AG09319 (cell line): ENCODE measurements at places on chromosomes 2 and 18.

GRCh38 chr18:48655508-48655907, 116.7 kb downstream of the CTIF start:
- DNase-seq: no peak

DNA sequence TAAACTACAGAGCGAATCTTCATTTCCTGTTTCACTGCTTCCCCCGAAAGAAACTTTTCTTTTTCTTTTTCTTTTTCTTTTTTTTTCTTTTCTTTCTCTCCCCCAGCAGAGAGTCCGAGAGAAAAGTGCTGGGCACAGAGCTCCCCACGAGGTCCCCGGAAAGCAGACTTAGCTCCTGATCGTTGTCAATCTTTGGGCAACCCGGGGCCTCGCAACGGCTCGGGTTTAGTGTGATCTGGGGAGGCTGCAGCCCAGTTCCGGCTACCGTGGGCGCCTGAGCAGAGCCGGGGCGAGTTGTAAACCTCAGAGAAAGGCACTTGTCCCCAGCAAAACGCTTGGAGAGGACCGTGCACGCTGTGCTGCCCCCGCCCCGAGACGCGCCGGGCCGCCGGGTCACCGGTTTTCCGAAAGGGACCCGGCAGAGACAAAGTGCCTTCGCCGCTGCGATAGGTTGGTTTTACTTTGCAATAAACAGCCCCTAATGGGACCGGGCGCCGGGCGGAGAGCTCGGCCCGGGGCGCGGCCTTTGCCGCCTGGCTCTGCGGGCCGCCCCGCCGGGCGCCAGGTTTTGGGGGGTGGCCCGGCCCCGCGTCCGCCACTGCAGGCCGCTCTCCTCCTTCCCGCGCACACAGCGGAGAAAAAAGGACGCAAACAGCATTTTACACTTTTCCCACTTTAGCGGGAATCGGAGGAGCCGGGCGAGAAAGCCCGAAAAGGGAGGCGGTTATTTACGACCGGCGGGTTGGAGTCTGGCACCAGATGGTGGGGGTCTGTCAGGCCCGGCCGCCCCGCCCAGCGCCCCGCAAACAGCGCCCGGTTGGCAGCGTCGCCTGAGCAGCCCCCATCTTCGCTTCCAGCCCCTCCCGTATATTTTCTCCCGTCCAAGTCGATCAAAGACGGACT, 136.0 kb downstream of the INSIG2 start:
- DNase-seq: no peak

DNA sequence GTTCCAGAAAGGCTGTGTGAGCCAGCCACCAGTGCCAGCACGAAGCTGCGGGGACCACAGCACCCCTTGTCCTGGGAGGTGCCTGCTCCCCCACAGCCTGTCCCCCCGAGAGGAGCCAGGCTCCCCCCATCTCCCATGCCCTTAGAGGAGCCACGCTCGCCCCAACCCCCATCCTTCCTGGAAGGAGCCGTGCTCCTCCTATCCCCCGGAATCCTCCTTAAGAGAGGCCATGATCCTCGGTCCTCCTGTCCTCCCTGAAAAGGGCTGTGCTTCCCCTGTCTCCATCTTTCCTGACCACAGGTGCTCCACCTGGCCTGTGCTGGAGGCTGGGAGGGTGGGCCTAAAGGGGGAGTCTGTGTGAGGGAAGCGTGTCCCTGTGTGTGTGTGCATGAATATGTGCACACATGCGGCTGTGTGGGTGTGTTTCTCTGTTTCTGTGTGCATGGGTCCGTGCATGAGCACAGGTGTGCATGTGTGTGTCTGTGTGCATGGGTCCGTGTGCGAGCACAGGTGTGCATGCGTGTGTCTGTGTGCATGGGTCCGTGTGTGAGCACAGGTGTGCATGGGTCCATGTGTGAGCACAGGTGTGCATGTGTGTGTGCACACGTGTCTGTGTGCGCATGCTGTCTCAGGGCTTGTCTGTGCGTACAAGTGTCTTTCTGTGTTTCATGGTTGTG, 80.3 kb downstream of the RTP5 start:
- DNase-seq: no peak

- no peak for DNase-seq
Observed at GRCh38 chr18:77105028-77105427, 27.6 kb downstream of the MBP start.

- DNase-seq: no peak
Observed at GRCh38 chr2:73289304-73289703, 4.0 kb downstream of the EGR4 start.

GRCh38 chr2:226358688-226359087, 440.9 kb downstream of the IRS1 start:
- DNase-seq: no peak

DNA sequence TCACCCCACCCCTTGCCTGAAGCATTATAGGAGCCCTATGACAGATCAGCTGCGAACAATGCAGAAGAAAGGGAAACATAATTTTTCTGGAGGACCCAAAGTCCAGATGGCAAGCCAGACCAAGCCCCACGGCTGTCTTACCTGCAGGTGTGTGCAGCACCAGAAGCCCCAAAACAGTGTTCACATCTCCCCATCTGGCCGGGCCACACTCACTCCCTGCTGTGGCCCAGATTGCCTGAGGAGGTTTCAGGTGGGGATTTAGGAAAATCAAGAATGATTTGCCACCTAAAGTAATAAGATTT, 11.7 kb upstream of the STK17B start:
- no peak for DNase-seq

DNA sequence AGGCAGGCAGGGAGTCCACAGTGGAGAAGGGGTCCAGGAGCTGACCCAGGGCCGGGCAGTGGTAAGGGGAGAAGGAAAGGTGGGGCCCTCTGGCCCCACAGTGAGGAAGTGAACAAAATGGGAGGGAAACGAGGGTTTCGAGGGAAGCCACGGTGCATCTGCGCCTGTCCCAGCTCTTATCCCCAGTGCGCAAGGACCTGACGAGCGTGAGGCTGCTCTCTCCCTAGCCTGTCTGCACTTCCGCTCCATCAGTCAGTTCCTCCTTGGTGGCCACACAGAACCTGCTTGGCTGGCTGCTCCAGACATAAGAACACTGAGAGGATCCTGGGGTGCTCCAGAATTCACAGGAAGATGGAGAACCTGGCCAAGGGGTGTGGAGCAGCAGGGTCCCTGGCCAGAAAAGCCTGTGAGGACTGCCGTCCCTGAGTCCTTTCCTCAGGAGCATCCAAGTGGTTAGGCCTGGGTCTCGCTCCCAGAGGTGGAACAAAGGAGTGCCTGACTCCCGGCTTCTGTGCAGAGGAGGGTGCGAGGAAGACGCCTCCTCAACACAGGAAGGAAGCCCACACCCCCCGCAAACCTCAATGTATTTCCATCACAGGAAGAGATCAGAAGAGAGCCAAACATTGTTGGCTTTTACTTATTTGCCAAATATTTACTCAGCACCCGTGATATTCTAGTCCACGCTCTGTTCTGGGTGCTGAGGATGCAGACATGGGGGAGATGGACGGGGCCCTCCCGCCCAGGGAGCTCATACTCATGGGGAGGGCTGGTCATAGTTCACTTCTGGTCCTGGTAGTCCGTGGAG, 43.7 kb upstream of the SEMA4C start:
- DNase-seq: no peak

GRCh38 chr2:216328347-216328746, 43.9 kb downstream of the MARCHF4 start:
- DNase-seq: no peak

- no peak for DNase-seq
Observed at GRCh38 chr2:30963184-30963583, 155.9 kb upstream of the CAPN13 start.

DNA sequence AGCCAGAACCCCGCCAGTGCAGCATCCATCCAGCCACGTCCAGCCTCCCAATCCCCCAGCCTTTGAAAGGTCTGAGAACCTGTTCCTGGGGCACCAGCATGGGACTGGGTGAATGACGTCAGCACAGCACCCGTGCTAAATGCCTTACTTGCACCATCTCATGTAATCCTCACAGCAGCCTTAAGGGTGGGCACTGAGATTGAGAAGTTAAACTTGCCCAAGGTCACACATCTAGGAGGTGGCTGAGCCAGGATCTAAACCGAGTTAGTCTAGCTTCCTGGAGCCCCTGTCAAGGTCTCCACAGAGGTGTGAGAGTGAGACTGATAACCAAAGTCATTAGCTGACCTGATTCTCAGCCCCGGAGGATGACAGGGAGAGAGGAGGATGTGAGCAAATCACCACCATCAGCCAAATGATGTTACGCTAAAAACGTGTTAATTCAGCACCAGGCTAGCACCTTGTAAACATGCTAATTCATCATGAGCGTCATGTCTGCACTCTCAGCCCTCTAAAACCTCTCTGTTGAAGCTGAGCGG, 4.6 kb downstream of the CD8A start:
- DNase-seq: no peak

GRCh38 chr2:63721082-63721424, 120.6 kb upstream of the UGP2 start:
- DNase-seq: no peak

DNA sequence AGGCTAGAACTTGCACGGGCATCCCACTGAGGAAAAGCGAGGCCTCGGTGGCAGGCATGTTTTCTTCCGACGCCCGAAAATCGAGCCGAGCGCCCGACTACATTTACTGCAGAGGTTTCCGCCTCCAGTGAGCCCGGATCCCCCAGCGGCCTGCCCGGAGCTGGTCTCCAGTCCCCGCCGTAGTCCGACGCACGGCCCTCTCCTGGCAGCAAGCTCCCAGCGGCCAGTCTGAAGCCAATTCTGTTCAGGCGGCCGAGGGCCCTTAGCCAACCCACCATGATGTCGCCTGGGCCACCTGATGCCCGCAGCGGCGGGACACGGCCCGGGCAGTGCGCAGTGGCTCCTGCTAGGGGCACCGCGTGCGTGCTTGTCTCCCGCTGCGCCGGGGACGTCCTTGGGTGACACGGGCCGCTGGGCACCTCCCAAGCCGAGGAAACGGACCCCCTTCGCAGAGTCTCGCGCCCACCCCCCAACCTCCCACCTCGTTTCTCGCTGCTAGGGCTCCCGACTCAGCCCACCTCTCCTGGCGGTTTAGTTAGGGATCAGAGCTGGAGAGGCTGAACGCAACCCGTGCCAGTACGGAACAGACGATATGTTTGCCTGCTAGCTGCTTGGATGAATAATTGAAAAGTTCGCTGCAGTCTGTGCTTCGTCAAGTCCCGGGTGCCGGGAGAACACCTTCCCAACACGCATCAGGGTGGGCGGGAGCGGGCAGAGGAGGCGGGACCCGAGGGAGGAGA, 5.3 kb downstream of the ONECUT2 start:
- no peak for DNase-seq

DNA sequence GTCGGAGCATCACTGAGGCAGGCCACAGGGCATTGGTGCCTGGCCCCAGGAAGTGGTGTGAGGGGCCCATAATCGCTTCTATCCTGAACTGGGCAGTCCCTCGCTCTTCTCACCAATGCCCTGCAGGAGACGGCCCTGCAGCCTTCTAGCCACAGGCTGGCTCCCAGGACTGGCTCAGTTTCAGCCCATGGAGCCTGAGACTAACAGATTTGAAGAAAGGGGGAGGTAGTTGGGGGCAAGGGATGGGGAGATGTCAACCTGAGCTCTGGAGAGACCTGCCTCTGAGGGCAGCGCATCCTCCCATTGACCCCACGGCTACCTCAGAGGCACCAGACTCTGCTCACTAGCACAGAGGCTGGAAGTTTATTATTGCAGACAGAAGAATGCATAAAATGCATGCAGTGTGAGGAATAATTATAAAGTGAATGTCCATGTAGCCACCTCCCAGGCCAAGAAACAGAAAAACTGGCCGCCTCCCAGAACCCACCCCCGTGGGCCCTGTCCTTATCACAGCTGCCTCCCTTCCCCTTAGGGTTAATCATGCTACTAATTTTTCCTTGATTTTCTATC, 1.4 kb downstream of the TOGARAM2 start:
- no peak for DNase-seq

- no peak for DNase-seq
Observed at GRCh38 chr2:3491306-3491705, 28.0 kb downstream of the ADI1 start.

- DNase-seq: peak; percentile 39
Observed at GRCh38 chr18:3129053-3129864, 90.5 kb downstream of the MYOM1 start.

- no peak for DNase-seq
Observed at GRCh38 chr18:1658908-1659566, 754.4 kb downstream of the ADCYAP1 start.

- DNase-seq: no peak
Observed at GRCh38 chr2:8222979-8223694, 458.7 kb upstream of the ID2 start.

DNA sequence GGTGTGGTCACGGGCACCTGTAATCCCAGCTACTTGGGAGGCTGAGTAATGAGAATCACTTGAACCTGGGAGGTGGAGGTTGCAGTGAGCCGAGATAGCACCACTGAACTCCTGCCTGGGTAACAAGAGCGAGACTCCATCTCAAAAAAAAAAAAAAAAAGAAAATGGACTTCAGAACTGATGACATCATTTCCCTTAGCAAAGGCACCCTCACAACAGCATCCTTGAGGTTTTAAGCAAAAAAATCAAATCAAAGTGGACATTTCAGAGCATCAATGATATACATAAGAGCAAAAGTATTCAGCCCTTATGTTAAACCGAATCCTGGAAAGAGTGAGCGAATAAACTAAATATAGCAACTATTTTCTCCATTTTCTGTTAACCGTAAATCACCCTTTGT, 45.3 kb downstream of the EPB41L3 start:
- DNase-seq: no peak

- DNase-seq: no peak
Observed at GRCh38 chr2:37026050-37026449, 58.1 kb downstream of the HEATR5B start.

- no peak for DNase-seq
Observed at GRCh38 chr2:133846476-133846875, 278.2 kb upstream of the NCKAP5 start.

- DNase-seq: no peak
Observed at GRCh38 chr2:213644926-213645325, 360.7 kb downstream of the SPAG16 start.

DNA sequence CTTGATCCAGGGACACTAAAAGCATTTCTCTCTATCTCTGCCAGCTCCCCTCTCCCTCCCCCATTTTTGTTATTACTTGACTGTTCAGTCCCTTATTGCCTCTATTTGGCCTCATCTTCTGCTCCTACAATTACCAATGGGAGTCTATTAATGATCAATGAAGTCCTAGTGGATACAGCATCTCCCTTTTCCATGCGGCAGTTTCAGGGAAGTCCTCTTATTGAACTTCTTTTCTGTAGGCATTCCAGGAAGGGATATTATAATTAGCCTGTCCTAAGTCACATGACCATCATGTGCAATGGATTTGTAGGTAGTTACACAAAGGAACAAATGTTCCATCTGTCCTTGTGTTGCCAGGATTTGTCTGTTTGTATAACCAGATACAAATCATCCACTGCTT, 495.1 kb upstream of the CNTNAP5 start:
- DNase-seq: no peak

DNA sequence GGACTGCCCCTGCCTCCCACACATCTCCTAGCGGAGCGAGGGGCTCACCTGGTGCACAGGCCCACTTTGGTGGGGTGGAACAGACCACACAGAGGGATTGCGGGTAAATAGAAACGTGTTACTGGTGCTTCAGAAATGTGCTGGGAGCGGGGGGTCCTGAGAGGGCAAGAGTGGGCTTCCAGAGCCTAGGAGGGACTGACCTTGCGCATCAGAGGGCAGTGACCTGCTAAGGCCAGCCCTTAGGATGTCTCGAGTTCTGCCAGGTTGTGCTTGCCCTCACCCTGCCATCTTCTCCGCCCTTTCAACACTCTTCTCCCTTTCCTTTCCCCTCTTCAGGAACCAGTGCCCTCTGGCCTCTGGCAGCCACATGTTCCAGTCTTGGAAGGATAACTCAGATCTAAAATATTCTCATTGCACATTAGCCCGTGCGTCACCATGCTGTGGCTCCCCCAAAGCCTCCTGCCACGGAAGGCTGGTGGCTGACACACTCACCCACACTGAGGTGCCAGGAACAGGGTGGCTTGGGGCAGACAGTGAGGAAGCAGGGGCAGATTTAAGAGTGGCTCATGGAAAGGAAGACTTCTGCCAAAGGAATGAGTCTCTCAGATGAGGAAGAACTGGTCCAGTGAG, 89.6 kb downstream of the MCFD2 start:
- no peak for DNase-seq
